ENCODE measurements at places on chromosomes 7 and 10.

DNA sequence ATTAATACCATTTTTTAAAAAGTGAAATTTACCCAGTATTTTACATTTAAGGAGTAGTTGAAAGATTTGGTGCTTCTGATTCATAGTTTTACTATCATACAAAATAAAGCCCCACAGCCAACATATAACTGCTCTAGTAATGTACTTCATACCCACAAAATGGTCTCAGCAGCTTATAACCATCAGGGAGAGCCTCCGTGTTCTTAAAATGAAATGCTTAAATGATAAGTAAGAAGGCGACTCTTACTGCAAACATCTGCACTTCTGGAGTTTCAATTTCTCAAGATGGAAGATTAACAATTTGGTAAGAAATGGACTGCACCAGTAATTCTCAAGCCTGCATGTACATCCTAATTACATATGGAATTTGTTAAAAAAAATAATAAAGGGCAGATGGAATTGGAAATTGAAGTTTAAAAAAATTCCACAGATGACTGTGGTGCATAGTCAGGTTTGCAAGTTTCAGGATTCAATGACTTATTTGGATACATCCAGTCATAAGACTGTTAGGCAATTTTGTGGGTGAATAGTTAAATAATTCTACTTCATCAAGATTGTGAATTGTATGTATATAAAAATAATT, 461.0 kb downstream of the KIF20B start:
- DNase-seq, result no peak

- DNase-seq, result no peak
Measured at GRCh38 chr10:44921506-44921905, 10.4 kb downstream of the TMEM72 start.

GRCh38 chr10:54613162-54613561, 187.9 kb downstream of the PCDH15 start:
- DNase-seq, result no peak

- DNase-seq, result no peak
Measured at GRCh38 chr7:108589874-108590273, 20.2 kb downstream of the DNAJB9 start.

GRCh38 chr10:129792141-129792540, 171.9 kb downstream of the EBF3 start:
- no peak for DNase-seq

- no peak for DNase-seq
Measured at GRCh38 chr7:100546129-100546925, 7.3 kb downstream of the AGFG2 start.

- no peak for DNase-seq
Measured at GRCh38 chr10:71554671-71555070, 158.0 kb downstream of the CDH23 start.
